AG04450 (cell line): ENCODE measurements at places on chromosomes 2 and 18. TPM values are rescaled to one million over a fixed set of nuclear protein-coding genes. Genes with fewer than 3 reads are reported as not detected.

The CROCC2 gene
- not detected in 2 replicates for polyA plus RNA-seq

The SP140 gene
- polyA plus RNA-seq = 0.73 and 1.5 TPM in 2 replicates

The GPR35 gene
- polyA plus RNA-seq = 0.05 and 0.06 TPM in 2 replicates

The CPO gene
- polyA plus RNA-seq = 0.12 TPM in 1 of 2 replicates, not detected in the other

The PSMA8 gene
- not detected in 2 replicates for polyA plus RNA-seq

The RGPD4 gene
- not detected in 2 replicates for polyA plus RNA-seq

The AKAIN1 gene
- polyA plus RNA-seq = not detected in 2 replicates
